ENCODE measurements at places on chromosomes 1 and 21. TPM values are rescaled to one million over a fixed set of nuclear protein-coding genes. Genes with fewer than 3 reads are reported as not detected.

- DNase-seq: no peak
Observed at GRCh38 chr21:14545906-14546480, at the start of gene SAMSN1. TSS of gene SAMSN1 (minus strand) at chr21:14546315. CDS start at chr21:14546261, 54 bp downstream.

- no peak for DNase-seq
Observed at GRCh38 chr1:184146202-184146601, 94.7 kb downstream of the TSEN15 start.

DNA sequence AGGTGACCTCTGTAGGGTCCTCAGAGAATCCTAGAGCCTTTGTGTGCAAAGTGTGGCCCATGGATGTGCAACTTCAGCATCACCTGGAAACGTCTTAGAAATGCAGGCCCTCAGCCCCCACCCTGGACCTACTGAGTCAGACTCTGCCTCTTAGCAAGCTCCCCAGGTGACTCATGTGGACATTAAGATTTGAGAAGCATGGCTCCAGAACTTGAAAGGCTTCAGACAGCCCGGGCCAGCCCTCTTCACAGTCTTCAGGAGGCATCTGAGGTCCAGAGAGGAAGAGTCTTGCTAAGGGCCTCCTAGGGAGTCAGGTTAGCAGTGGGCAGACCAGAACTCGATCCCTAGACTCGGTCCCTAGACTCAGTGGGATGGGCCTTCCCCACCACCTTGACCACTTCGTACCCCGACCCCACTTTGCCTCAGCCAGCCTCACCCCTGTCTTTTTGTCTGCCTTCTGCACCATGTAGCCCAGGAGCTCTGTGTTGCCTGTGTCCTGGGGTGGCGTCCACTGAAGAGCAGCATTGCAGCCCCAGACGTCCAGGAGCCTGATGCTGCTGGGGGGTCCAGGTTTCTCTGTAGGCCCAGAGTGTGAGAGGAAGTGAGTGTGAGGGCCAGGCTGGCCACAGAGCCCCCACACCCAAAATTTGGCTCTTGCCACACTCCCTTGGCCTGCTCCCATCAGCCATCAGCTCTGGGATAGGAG lies 4.8 kb downstream of the MYBPH start:
- no peak for DNase-seq

- DNase-seq: peak; percentile 57
Observed at GRCh38 chr1:21254335-21254951, 35.8 kb downstream of the ECE1 start.

DNA sequence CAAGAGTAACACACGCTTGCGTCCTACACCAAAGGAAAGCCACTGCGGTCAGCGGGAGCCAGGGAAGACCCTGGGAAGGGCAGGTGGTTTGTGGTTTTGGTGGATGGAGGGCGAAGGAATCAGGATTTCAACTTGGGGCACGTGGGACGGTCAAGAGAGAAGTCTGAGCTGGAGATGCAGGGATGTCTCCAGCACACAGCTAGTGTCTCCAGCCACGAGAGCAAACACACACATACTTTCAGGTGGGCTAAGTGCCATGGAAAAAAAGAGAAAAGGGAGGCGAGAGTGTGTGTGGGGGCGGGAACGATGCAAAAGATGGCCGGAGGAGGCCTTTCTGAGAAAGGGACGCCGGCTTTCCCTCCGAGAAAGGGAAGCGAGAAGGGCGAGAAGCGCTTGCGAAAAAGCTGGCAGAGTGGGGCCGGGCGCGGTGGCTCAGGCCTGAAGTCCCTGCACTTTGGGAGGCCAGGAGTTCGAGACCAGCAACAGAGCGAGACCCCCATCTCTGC lies 1.4 kb upstream of the SRRM1 start:
- peak; percentile 56 for DNase-seq

DNA sequence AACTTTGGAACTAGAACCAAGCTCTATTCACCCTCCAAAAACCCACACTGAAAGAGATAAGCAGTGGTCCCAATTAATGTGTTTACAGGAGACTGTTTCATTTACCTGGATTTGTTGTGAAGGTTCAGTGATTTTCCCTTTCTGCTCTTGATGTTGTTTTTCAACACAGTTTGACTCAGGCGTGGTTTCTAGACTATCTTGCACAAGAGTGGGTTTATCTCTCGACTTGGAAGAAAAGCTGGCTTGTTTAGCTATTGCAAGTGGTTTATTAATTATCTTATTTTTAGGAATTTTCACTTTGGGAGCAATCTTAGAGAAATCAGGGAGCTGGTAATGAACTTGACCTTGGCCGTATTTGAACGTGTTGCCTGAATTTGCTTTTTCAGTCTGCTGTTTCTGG lies 5.3 kb downstream of the AKNAD1 start:
- no peak for DNase-seq

NBPF10 gene
- polyA plus RNA-seq: 0.43 TPM

NBPF6 gene
- not detected for polyA plus RNA-seq

ANXA9 gene
- polyA plus RNA-seq: 0.07 TPM

GRCh38 chr1:59504276-59504675 lies 207.4 kb downstream of the FGGY start:
- no peak for DNase-seq

- no peak for DNase-seq
Observed at GRCh38 chr1:107952989-107953388, 12.0 kb downstream of the VAV3 start.

SYNC gene
- polyA plus RNA-seq: 74.7 TPM

GJA4 gene
- 9.3 TPM for polyA plus RNA-seq

DNA sequence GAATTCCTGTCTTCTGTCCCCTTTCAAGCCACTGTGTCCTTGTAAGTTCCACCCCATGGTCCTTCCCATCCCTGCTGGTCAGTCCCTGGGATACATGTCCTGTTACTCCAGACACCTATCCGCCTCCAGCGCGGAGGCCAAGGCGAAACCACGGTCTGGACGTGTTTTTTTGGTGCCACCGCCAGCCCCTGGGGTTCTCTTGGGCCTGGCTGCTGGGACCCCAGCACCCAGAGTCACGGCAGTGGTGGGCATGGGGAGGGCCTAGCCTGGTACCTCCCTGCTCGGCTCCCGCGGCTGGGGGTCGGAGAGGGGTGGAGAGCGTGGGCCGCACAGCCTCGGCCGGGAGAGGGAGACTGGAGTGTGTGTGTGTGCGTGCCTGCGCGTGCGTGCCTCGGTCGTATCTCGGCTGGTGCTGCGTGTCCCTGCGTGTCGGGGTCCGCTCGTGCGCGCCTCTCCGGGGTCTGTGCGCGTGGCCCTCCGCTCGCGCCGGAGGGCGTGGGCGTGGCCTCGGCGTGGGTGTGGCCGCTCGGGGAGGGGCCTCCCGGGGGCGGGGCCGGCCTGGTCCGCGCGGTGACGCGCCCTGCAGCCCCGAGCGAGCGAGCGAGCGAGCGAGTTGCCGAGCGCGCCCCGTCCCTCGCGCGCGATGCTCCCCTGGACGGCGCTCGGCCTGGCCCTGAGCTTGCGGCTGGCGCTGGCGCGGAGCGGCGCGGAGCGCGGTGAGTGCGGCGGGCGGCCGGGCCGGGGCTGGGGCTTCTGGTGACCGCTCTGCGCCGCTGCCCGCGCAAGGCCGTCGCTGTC lies at the start of gene VWA1:
VWA1 (plus strand) TSS at position 585 of the 798 bp plus-strand sequence; CDS start at position 644, 59 bp downstream.
- DNase-seq: peak; percentile 86

DNA sequence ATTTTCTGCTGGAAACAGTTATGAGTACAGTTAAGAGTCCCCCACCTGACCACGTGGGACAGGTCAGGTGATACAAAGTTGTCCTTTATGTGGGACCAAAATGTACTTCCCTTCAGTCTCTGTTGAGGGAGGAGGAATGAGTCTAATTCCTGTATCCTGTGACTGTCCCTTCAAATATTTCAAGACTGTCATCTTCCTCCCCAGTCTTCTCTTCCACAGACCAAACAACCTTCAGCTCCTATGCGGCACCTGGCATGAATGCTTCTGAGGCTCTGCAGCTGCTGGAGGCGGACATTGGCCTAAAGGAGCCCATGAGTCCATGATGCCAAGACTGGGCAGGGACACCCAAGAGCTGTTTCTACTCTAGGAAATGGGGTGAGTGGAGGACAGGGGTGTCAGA lies 72.1 kb upstream of the SIM2 start:
- DNase-seq: no peak

RBBP5 gene
- 8.3 TPM for polyA plus RNA-seq

DNA sequence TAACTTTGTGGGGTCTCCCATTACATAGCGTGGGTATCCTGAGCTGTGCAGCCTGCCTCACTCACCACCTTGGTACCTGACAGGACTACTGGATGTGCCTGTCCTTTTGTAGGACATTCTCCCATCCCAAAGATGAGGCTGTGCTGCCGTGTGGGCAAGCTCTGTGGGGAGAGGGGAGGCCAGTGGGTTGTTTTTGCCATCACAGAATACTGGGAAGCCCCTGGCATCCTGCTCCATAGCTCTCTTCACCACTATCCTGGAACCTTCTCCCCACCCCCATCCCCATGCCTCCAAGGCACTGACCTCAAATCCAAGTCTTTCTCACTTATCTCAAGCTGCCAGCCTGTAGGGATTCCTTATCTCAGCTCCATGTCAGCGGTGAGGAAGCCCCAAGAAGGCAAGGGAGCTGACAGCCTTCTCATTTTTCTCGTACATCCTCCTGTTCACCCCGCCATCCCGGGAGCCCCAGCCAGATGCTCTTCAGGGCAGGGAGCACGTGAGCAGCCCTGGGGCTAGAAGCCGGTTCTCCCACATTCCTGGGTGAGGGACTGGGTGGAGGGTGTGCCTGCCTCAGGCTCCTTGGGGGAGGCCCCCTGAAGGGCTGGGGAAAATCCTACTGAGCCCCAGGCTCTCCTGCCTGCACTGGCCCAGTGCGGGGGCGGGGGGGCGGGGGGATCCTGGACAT lies 2.4 kb upstream of the ELF3 start:
- DNase-seq: no peak

DNA sequence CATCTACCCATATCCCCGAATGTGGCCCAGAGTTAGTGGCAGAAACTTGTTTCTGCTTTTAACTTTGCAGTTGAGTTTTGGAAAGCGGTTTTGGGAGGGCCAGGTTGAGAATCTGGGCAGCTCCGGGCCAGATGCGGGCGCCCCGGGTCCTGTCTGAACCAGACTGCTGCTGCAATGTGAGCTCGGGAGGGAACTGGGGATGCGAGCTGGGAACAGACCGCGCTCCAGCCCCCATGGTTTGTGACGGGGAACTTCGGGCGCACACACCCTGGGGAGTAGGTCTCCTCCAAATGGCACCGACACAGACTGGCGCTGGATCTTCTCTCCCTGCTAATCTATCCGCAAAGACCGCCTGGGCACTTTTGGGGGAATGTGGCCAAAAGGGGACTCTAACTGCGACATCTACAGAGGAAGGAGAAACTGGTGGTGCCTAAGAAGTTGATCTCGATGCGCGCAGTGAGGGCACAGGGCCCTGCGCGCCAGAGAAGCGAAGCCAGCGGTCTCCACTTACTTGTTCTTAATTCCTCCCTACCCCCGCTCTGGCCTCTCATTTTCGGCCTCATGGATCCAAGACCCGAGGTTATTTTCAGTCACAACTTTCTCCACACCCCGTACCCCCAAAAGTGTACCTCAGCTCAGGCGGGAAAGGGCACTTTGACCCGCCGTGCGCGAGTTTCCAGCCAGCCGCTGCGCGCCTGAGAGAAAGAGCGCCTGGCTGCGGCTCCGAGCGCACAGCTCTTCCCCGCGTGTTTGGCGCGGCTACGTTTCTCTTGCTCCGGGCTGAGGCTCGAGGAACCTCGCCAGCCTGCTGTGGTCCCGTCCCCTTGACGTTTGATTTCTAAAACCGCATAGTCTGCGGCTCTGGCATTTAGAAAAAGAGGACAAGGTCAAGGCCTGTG lies 411.0 kb upstream of the ESRRG start:
- peak; percentile 35 for DNase-seq

GRCh38 chr1:92488832-92489231 lies 2.1 kb upstream of the GFI1 start:
- DNase-seq: no peak

DNA sequence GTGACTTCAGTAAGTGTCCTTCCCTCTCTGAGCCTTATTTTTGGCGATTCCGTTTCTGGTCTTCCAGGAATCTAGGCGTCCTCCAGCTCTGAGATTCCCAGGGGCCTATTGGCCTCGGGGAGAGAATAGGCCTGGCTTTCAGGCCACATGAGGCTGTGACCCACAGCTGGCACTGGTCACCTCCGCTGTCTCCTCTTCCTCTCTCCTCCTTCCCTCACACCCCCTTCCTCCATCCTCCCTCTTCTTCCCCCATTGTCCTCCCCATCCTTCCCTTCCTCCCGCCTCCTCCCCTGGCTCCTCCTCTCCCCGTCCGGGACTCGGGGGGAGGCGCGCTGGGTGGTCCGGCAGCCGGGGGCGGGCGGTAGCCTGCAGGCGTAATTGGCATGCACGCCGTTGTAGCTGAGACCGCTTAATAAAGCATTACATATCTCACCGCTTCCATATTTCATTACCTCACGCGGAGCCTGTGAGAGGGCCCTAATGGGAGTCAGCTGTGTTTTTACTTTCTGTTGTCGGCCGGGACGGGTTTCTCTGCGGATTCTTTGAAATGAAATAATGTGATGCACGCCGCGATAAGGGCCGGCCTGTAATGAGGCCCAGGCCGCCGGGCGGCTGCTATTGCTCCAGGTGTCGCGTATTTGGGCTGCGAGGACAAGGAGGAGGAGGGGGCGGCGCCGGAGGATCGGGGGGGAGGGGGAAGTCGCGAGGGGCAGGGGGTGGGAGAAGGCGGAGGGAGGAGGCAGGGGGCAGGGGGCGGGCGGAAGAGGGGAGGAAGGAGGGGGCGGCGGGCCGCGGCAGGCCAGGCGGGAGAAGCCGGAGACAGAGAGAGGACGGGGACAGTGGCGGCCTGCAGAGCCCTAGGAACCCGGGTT lies 95.3 kb downstream of the FOXD2 start:
- peak; percentile 64 for DNase-seq

USP33 gene
- 15.0 TPM for polyA plus RNA-seq

GRCh38 chr21:34342476-34342875 lies 21.3 kb upstream of the KCNE2 start:
- no peak for DNase-seq

CRABP2 gene
- 0.13 TPM for polyA plus RNA-seq

- peak; percentile 75 for DNase-seq
Observed at GRCh38 chr21:44874497-44875315, 1.2 kb upstream of the PTTG1IP start.

GRCh38 chr1:89035080-89035479 lies 12.4 kb upstream of the GBP3 start:
- no peak for DNase-seq

DNA sequence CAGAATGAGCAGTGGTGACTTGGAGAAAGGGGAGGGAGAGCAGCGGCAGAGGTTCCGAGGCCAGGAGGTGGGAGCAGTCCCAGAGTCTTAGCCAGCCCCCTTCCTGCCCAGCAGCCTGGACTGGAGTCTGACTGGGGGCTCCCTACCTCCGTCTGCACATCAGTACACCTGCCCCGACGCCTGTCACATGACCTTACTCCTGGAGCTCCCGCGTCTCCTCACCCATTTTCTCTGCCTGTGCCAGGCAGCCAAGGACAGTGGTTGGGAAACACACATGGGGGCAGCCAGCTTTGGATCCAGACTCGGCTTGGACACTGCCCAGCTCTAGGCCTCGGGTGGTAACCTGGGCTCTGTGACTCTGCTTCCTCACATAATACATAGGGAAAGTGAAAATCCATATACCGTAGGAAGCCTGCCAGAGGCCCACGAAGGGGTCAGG lies 16.9 kb downstream of the ACTRT2 start:
- DNase-seq: peak; percentile 46

GRCh38 chr1:219419065-219419464 lies 193.8 kb downstream of the ZC3H11B start:
- no peak for DNase-seq

- no peak for DNase-seq
Observed at GRCh38 chr1:32541064-32541566, 1.9 kb downstream of the ZBTB8A start.

ZNF670 gene
- polyA plus RNA-seq: 1.6 TPM

GRCh38 chr21:14615359-14615974 lies 69.4 kb upstream of the SAMSN1 start:
- DNase-seq: no peak

- no peak for DNase-seq
Observed at GRCh38 chr1:40363721-40364120, 9.8 kb upstream of the SMAP2 start.

Data from psoas muscle (tissue), 8 donors.